Activated CD8-positive, alpha-beta memory T cell treated with anti-CD3 and anti-CD28 coated beads, Interleukin-2, amount 50 U/mL, for 48 hours (primary cell): ENCODE measurements at places on chromosomes 1 and 21.

DNA sequence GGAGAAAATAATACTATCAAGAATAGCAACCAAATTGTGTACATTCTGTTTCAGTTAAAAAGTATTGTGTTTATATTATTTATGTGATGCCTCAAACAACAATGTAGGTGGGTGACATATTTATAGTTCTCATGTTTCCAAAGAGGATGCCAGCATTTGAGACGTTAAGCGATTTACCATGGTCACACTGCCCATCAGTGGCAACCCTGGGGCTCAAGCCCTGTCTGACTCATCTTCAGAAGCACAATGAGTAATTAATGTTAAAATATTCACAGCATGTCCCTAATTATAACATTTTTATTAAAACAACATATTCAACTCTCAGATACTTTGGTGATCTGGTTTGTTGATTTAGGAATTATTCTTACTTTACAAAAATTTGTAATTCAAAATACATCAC, 409.4 kb downstream of the BRINP3 start:
- DNase-seq, result no peak

DNA sequence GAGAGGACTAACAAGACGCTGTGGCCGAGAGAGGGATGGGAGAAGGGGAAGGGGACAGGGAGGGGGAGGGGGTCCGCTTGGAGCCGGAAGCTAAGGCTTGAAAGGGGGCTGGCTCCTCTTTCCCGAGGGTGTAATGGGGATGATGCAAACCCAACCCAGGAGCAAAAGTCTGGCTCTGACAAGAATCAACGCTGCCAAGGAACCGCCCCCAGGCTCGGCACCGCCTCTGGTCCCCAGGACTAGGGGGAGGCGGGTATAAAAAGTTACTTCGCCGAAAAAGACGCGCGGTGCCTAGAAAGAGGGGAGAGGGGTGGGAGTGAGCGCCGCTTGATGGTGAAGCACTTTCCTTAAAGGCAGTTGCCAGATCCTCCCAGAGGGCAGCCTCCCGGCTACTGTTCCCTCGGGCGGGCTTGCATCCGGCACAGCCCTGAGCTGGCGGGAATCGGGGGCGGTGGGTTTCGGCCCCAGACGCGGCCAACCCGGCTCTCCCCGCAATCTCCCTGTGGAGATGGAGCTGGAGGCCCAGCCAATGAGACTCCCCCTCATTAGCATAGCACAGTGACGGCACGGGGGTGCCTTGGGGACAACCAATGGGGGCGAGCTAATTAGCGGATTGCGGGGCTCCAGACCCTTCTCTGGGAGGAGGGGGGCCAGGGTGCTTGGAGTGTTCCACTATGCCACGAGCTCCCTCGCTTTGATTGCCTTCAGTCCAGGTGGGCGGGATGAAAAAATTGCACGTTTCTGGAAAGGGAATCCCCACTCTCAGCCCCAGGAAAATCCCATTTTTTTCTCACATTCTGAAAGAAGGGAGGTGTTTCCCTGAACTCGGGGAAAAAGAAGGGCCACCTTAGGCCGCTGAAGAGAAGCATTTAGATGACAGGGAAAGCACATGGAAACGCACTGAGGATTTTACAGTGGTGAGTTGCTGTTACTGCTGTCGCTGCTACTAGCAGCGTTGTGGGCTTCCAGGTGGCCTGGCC, at the start of gene KCNT2:
KCNT2 (minus strand) TSS at position 51 of the 980 bp plus-strand sequence. CDS start 131 bp downstream, outside the sequence.
- DNase-seq, result no peak

- DNase-seq, result no peak
These were observed 165.6 kb downstream of the C1orf94 start for GRCh38 chr1:34342334-34342733.

DNA sequence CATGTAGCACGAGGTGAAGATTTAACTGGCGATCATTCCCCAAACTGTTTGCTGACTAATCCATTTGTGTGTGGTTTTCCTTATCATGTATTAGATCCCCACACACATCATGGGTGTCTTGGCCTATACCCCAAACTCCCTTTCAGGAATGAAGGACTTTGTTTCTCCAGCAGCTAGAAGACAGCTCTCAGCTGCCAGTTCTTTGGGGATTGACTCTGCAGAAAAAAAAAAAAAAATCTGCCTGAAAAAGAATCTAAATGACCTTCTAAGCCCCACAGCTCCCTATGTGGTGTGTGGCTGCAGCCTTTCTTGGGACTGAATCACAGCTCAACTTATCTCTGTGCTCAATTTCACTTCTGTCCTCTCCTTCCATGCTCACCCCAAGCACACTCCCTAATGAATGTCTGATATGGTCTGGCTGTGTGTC, 256.3 kb upstream of the DUSP10 start:
- no peak for DNase-seq

DNA sequence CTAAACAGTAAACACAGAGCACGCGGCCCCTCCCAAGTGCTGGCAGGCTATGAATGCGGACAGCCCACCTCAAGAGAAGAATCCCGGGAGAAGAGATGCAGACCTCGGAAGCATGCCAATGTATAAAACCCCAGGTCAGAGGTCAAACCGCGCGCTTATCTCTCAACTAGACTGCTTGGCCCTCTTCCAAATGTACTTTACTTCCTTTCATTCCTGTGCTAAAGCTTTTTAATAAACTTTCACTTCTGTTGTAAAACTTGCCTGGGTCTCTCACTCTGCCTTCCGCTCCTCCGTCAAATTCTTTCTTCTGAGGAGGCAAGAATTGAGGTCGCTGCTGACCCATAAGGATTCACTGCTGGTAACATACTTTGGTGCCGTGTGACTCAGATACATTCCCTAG, 216.0 kb downstream of the S1PR1 start:
- DNase-seq, result no peak

GRCh38 chr1:79848316-79848715, 841.8 kb upstream of the ADGRL4 start:
- no peak for DNase-seq

GRCh38 chr1:26922431-26922729, 837 bp downstream of the NUDC start:
- DNase-seq, result no peak

DNA sequence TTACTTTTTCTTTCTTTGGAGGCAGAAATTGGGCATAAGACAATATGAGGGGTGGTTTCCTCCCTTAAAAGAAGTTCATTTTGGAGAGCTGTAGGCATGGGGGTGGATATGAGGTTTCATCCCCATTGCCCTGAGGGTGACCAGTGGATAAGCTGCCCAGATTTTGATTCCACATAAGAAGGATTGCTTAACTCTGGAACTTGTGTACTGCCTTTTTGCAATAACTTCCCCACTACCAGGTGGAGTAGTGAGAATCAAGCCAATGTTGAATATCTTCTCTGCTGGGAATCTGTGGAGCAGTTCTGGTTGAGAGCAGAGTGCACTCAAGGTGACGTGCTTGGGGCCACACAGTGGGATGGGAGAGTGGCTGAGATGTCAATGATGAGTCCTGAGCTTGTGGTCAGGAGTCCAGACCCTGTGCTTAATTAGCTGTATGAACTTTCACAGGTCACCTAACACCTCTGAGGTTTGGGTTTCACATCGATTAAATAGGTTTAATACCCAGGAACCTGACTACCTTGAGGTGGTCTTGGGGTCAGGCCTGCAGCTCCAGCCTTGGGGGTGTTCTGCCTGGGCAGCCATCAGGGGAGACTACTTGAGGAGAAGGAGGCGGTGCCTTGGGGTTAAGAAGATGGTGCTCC, 152.9 kb downstream of the FCRL5 start:
- no peak for DNase-seq
